Occipital lobe (tissue), 3 donors: ENCODE measurements at places on chromosomes 5 and 9.

DNA sequence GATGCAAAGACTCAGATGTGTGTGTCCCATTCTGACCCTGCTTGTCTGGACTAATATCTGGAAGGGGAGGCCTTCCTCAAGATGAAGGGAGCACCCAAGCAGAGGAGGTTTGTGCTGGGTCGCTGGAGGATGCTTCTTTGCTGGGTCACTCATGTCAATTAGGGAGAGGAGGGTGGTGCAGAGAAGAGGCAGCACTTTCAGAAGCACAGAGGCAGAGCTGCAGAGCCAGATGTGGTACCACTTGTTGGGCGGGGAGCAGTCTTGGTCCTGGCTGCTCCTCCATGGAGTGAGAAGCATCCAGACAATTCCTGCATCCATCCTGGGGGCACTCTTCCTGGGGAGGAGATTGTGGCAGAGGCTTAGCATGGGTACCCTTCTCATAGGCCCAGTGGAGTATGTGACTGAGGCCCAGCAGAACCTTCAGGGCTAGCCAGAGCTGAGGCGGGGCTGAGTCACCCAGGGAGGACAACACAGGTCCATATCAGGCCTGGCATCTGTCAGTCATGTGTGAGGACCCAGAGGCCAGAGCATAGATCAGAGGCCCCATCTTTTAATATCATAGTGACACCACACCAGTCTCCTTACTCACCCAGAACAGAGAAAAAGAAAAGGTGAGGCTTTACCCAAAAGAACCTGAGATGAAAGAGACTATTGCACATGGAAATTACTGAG lies 59.8 kb downstream of the TNFSF15 start:
- no peak for DNase-seq

DNA sequence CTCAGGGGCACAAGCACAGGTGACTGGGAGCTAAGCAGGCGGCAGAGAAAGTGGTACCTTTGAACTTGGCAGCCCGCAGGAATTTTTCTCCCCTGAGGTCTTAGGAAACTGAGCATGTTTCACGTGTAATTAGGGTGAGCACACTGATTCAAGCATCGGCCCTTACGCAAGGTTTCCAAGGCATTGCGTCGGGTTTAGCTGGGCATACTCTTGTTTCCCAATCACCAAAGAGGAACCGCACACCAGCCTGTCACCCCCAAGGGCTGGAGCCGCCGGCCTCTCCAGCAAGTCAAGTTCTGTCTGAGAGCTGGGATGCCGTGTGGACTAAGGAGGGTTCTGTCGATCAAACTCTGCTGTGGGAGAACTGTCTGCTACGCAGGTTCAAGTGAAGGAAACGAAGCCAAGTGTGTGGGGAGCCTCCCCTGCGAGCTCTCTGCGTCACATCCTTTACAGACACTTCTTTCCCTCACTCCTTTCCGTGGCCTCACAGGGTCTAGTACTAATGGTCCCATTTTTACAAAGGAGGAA lies 53.0 kb downstream of the ERGIC1 start:
- DNase-seq: peak; percentile 35

- DNase-seq: no peak
These were observed 167.5 kb upstream of the KLF9 start for GRCh38 chr9:70581955-70582350.

DNA sequence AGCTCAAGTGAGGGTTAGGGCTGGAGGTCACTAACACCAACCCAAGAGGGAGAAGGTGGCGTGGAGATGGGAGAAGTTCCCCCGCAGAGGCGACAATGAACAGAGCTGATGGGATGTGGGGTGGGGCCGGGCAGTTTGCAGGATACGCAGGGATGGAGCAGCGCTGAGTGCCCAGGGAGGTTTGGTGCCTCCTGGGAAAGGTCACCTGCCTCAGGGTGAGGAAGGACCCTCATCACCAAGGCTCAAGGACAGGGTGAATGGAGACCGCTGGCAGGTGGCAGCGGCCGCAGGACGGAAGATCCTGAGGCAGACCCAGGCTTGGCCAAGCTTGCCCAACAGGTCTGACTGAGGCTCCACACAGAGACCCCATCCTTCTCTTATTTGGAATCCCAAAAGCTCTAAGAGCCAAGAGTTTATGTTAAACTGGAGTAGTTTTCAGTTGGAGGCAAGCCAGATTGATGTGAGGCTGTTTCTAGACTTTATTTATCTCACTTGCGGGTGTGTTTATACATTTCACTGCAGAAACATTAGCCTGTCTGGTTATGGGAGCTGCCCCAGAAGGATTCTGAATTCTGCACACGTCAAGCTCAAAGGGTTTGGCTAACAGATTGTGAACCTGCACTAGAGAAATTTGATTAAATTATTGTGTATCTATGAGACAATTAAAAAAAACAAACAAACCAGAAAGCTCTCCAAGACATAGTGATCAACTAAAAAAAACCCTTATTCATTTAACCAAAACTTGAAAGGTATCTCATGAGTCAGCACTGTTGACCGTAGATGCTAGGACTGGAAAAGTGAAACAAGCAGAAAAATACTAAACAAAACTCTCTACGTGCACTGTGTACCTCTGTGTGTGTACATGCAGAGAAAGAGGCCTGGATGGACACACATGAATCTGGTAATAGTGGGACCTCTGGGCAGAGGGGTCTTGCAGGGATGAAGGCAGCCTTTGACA lies 146.2 kb upstream of the PHYKPL start:
- DNase-seq: no peak
